ENCODE measurements at places on chromosomes 4 and X.
A peak's percentile ranks its signal among the peaks of the same experiment; 100 is the strongest.

GRCh38 chr4:128177498-128177897 lies 110.1 kb downstream of the PGRMC2 start:
- no peak for DNase-seq

DNA sequence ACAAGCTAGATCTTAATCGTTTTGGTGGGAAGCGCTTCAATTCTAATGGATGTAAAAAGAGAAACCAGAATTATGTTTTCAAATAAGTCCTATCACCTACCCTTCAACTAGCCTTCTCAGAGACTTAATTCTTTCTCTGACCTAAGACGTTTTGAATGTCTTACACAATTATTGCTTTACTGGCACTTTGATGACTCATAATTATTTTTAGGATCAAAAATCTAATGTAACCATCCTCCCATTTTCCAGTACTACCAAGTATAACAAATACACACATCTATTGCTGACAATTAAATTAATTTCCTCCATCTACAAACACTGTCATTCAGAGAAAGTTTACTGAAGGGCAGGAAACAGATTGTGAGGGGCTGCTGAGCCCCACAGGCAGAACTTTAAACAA lies 108.6 kb downstream of the PPP3CA start:
- DNase-seq: no peak

- DNase-seq: no peak
These were observed 34.3 kb upstream of the GUCY1A1 start for GRCh38 chr4:155632310-155632840.

DNA sequence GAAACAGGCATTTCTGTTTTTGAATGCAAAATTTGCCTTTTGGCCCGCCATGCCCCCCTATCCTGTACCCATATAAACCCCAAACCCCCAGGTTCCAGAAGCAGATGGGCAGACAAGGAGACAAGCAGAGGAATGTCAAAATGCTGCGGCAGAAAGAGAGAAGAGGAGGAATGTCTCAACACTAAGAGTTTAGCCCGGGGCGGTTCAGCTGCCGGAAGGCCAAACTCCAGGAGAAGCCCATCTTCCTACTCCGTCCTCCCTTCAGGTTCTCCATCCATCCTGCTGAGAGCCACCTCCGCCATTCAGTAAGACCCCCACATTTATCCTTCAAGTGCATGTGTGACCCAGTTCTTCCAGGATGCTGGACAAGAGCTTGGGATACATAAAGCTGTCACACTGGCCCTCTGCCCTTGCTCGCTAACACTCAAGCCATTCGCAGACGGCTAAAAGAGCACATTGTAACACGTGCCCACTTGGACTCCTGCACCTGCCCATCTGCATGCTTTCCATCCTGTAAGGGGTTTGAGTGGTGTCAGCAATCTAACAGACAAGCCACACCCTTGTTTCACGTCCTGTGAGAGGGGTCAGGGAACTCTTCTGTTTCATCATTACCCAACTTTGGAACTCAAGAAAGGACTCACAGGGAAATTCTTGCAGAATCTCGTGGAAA lies 31.3 kb downstream of the TLR10 start:
- no peak for DNase-seq

DNA sequence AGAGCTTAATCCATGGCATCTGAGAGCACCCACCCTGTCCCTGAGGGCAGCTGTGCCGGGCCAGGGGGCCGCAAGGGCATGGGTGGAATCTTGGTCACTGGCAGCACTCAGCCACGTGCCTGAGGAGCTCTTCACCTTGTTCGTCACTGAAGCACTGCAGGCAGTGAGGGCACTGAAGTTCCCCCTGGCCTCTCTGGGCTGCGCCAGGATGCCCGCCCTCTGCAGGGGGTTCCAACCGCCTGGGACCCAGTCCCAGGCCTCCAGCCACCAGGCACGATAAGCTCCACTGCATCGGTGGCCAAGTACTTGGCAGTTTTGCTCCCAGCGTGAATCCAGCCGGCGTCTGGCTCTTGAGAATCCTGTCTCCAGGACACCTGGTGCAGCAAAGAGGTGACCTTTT lies 96.4 kb upstream of the MED14 start:
- no peak for DNase-seq

- no peak for DNase-seq
These were observed 78.8 kb upstream of the TBC1D9 start for GRCh38 chr4:140834839-140835495.

DNA sequence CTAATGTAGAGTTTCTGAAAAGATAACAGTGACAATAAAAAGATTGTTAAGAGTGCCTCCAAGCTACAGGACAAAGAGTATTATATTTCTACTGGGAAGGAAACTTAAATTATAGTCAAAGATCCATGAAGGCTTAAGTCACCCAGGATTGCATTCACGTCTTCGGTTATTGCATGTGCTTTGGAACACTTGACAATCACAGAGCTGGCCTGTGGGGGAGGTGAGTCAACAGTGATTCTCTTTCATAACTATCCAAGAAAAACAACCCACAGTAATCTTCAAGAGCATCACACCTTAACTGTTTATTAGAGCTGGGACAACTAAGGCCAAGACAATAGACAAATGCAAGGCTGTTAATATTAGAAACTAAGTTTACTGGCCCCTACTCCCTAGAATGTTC lies 40.3 kb downstream of the PDGFC start:
- DNase-seq: no peak

DNA sequence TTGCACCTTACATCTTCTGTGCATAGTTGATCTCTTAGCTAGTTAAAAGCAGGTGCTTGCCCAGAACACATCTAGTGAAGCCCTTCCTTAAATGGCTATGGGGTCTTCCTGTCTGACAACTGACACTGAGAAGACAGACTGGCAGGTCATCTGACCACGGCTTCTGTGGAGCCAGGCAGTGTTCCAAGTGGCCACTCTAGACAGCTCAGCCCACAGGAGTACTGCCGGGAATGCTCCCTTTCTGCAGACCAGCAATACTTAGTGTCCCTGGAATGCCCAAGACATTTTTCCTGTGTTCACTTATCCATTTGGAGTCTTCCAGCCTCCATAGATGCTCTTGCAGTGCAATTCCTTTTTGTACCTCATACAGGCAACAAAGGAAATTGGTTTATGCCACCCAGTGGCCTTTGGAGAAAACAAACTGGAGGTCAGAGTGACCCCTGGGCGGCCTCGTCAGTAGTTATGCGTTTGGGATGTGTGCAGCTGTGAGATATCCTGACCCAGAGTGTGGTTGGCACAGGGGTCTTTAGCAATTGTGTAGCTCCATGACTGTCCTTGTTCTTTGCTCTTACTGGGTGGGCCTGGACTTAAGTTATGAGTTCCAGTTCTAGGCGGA lies 335.5 kb downstream of the ARHGAP10 start:
- DNase-seq: no peak

- DNase-seq: no peak
These were observed 982 bp downstream of the PDLIM5 start for GRCh38 chr4:94452476-94453371.

DNA sequence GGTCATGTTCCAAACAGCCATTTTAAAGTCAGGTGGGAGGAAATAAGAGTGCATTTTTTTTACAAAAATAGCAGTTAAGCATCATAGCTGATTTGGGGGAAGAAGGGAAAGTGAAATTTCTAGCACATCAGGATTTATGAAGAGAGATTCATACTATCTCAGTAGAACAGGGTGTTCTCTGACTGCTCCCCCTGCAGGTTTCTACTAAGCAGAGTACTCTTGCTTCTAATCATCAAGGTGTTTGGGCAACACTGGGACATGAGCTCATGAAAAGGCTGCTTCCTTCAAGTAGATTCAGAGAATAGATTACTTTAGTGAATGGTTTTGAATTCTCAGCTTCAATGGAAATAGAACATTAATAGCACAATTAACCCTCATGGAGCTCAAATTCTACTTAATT lies 591.4 kb upstream of the PCDH10 start:
- no peak for DNase-seq

GRCh38 chr4:61301271-61301670 lies 101.1 kb downstream of the ADGRL3 start:
- no peak for DNase-seq

DNA sequence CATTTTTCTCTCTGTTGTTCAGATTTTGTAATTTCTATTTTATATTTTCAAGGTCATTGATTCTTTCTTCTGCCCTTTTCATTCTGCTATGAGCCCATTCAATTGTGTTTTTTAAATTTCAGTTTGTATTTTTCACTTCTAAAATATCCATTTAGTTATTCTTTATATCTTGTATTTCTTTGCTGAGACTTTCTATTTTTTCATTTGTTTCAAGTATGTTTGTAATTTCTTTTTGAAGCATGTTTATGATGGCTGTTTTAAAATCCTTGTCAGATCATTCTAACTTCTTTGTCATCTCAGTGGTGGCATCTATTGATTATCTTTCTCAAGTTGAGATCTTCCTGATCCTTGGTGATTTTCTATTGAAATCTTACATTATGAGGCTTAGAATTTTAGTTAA lies 157.2 kb upstream of the USP9X start:
- DNase-seq: no peak

DNA sequence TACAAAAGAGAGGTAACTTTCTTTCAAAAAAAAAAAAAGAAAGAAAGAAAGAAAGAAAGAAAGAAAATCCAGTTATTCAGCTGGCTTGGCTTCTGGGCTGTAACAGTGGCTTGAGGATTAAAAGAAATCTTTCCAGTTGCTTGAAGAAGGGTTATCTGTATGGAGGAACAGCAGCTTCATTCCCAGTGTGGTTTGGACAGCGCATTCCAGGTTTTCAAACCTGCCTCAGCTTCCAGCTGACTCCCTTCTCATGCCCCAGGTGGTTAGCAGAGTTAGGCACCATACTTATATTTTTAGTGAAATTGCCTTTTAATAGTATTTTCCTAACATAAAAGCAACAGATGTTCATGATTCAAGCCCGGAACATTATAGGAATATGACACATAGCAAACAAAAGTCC lies 48.6 kb downstream of the TMEM164 start:
- DNase-seq: no peak

DNA sequence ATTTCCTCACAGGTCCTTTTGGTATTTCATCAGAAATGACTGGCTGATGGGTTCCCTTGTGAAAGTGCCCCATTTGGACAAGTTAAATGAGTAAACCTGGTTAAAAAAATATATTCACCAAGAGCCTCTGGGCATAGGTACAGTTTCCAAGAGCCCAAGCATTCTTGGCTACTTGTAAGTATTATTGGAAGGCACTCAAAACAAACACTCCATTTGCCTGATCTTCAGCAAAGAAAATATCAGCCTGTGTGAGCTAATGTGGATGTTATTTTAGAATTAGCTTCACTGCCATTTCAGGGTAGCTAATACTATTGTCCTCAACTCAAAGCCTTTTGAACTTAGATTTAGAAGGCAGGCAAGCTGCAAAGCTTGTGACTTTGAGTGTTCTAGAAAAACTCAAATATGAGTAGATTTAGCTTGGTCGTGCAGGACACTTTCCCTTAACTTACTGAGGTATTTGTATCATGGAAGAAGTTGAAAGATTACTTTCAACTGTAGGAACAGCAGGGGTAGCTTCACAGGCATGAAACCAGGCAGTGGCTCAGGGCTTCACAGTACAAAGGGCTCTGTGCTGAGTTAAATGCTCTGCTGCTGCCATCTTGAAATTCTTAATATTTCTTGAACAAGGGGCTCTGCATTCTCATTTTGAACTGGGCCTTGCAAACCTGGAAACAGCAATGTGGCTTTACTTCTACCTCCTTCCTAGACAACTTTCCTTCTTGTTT lies 177.2 kb downstream of the AMELX start:
- no peak for DNase-seq

- no peak for DNase-seq
These were observed 113.7 kb downstream of the SOWAHB start for GRCh38 chr4:76784237-76784636.

DNA sequence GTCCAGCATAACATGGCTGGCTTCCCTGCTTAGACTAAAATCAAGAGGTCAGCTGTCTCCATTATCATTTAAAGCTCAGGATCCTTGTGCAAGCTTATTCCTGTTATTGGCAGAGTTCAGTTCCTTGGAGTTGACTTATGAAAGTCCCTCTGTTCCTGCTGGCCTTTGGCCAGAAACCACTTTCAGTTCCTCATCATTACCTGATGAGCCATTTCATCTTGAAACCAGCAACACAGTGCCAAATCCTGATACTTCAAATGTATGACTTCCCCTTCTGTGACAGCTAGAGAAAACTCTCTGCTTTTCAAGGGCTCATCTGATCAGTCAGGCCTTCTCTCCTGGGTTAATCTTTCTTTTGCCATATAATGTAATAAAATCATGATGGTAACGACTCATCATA lies 110.6 kb upstream of the FSTL5 start:
- no peak for DNase-seq

DNA sequence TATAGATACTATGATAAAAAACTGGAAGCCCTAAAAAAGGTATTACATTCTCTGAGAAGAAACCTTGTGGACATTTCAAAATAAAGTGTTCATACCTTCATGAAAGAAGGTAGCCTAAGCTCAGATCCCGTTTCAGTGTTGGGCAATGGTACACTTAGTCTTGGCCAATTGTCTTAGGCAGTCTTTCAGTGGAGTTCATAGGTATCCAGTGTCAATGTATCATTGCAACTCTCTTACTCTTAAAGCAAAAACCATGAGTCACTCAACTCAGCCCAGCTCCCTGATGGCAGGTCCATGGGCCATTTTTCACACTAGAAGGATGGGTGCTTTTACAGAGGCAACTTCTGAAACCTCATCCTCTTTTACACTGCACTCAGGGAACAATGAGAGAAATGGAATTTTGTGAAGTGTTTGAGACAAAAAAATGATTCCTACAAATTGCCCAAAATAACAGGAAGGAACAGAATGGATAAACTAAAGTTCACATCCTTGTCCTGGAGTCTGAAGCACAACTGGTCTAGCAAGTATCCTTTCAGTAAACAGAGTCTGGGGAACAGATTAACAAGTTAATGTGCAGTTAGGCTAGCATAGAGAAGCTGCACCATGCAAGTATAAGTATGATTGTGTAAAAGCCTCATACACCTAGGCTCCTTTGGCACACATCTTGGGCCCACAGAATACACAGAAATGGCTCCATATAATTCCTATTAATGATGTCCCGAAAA lies 7.0 kb upstream of the ZNF827 start:
- DNase-seq: no peak

DNA sequence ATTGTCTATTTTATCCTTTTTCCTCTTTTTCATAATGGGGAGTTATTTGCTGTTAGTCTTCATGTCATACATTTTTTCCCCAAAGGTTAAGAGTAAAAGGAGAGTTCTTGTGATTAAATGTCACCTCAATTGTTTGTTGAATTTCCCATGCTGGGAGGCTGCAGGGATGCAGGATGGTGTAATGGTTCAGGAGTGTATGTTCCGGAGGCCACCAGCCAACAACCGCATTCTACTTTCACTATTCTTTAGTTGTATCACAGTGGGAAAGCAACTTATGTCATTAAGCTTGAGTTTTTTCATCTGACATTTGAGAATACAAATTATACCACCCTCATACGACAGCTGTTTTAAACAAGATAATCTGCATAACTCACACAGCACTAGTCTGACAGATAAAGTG lies 15.4 kb downstream of the AFP start:
- DNase-seq: peak; percentile 25
